ENCODE measurements at places on chromosomes 13 and 19.
A peak's percentile ranks its signal among the peaks of the same experiment; 100 is the strongest.

GRCh38 chr19:41951686-41952172, 7.4 kb downstream of the RABAC1 start:
- DNase-seq: peak; percentile 46

- DNase-seq: no peak
These were observed 50.5 kb downstream of the KCNRG start for GRCh38 chr13:50065712-50066111.

- DNase-seq: no peak
These were observed 18.3 kb downstream of the ZNF100 start for GRCh38 chr19:21749090-21749489.

DNA sequence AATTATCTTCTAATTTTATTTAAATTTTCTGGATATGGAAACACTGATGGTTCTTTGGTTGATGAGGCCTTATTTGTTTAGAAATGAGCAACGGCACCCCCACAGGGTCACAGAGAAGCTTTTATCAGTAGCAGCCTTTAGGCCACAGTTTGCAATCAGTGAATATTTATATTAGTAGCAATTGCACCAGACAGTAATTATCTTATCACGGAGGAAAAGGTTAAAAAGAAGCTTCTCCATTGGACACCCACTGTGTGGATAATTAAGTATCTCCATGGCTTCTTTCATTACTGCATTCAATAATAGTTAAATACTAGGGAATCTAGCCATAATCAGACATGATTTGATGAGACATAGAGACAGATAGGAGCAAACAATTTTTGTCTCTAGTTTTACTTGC, 2099.2 kb upstream of the PCDH20 start:
- DNase-seq: no peak

- DNase-seq: peak; percentile 87
These were observed 10.7 kb downstream of the MARCHF2 start for GRCh38 chr19:8423817-8424223.

DNA sequence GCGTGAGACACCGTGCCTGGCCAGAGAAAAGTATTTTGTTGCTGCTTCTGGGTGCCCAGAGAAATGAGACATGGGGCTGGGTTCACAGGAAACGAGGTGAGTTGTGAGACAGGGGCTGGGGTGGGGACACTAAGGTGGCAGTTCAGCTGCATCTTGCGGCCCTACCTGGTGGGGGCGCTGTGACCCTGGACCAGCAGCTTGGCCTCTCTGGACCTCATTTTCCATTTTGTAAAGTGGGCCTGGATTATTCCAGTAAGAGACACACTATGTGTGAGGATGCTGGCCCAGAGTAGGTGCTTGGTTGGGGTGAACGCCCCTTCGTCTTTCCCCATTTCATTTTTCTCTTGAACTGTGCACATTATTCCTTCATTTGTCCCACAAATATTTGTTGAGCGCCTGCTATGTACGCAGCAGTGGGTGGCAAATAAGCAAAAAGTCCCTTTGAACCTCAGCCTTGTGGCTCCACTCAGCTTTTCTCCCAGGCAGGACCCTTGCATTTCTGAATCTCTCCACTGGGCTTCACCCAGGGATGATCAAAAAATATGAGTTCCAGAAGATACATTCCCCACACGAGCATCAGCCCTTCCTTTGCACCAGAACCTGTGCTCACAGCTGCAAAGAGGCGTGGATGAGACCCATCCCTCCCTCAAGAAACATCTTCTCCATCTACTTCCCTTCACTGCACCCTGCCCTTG, 26.6 kb upstream of the OR10H1 start:
- no peak for DNase-seq

DNA sequence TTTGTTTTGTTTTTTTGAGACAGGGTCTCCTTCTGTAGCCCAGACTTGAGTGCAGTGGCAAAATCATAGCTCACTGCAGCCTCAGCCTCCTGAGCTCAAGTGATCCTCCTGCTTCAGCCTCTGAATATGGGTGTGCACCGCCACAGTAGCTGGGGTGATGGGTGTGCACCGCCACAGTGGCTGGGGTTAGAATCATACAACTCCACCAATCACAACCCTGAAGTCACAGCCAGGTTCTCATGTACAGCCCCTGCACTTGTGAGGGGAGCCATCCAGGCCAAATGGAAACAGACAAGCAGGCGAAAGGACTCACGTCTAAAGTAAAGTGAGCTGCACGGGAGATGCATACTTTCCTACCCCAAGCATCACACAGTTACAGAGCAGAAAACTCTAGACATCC, 63.1 kb upstream of the RANBP3 start:
- DNase-seq: no peak

- no peak for DNase-seq
These were observed 6.9 kb downstream of the ZNF221 start for GRCh38 chr19:43957891-43958290.

- DNase-seq: no peak
These were observed 508.8 kb upstream of the GPC6 start for GRCh38 chr13:92717857-92718256.

- no peak for DNase-seq
These were observed 2.7 kb upstream of the CAPNS1 start for GRCh38 chr19:36136964-36137686.

GRCh38 chr19:49442771-49443365, 1.5 kb upstream of the SLC17A7 start:
- DNase-seq: peak; percentile 42

DNA sequence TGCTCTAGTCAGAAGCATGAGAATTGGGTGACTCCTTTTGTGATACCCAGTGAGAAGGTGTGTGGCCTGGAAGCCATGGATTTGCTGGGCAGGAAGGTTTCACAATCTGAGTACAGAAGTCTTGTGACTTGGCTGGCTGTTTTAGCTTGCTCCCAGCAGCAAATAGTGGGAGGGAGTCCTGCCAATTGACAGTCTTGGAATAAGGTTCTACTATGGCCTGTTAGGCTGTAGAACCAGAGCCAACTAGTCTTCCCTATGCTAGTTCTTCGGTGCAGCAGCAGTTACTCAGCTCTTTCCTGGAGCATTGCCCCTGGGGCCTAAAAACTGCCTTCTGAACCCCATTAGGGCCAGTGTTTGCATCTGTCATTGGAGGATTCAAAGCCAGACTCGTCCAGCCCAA, 1935.4 kb upstream of the PCDH20 start:
- no peak for DNase-seq

DNA sequence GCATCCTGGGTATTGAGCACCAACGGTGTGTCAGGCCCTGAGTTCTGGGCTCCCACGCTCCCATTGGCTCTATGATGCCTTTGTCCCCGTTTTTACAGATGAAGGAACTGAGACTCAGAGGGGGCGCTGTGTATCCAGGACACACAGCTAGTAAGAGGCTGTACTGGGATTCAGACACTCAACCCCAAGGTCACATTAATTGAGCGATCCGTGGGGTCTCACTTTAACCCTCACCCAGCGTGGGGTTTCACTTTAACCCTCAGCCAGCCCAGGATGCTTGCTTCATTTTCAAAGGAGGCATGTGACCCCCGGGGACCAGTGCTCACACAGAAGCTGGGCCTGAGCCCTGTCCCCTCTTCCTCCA, 42.6 kb downstream of the CYP4F22 start:
- DNase-seq: no peak

DNA sequence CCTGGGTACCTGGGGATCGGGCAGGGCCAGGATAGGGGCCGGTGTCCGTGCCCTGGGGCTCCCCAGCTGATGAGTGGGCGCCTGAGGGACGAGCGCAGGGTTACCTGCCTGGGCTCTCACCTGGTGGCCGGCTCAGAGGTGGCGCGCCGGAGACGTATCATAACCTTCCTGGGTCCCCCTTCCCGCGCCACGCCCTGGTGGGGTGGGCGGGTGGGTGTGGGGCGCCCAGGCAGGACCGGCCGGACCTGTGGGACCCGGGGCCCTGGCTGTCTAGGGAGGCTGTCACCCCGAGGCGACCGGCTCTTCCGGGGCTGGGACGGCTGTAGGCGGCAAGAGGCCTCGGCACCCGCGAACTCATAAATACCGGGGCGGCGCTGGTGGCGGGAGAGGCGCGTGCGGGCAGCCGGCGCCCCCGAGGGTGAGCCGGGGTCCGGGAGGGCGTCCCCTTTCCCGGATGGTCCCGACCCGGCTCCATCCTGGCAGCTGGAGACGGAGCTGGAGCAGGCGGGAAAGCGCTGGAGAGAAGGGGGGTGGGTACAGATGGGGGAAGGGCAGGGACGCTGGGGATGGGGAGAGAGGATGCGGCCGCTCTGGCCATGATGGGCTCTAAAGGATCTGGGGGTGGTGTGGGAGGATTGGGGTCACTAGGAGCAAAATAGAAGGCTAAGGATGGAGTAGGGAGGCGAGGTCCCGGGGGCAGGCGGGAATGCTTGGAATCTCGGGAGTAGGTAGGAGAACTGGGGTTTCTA, at the start of gene ACP7:
TSS of gene ACP7 (plus strand) at position 386 of the 749 bp plus-strand sequence. CDS start 902 bp downstream, outside the sequence.
- no peak for DNase-seq

DNA sequence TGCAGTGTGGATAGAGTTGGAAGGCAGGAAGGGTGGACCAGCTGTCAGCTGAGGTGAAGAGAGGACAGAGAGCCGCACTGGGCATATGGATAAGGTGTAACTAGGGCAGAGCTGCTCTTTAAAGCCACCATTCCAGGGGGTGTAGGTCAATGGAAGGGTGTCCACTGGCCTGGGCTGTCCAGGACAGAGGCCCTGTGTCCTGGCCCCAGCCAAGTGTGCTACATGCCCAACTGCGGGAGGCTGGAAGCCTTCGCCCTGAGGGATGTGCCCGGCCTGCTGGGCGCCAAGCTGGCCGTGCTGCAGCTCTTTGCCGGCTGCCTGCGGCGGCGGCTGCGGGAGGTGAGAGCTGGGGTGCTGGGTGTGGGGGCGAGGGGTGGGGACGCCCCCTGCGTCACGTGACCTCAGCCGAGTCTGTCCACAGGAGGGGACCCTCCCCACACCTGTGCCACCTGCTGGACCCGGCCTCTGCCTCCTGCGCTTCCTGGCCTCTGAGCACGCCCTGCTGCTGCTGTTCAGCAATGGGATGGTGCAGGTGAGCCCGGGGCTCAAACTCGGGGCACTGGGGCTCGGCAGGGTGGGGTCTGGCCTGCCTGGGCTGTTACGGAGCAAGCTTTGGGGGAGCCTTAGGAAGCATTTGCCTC, 9.8 kb downstream of the PLK5 start:
- DNase-seq: no peak

GRCh38 chr13:26679411-26680122, 81.0 kb downstream of the GPR12 start:
- no peak for DNase-seq

DNA sequence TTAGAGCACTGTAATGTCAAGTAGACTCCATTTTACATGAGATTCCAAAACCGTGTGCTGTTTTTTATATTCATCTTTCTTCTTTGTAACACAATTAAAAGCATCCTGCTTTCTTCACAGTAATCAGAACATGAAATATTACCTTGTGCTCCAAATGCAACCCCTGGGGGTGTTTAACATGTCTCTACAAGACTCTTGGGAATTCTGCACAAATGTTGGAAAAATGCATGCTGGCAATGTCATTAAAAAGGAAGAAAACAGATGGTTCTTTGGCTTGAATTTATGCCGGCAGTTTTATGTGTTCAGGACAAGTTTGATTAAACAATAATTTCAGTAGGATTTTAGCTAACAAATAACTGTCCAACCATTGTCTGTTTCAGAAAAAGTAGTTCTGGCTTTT, 159.1 kb downstream of the LIG4 start:
- DNase-seq: no peak

- DNase-seq: no peak
These were observed 30.6 kb upstream of the IGSF23 start for GRCh38 chr19:44582581-44583265.

- DNase-seq: no peak
These were observed 15.2 kb downstream of the FNDC3A start for GRCh38 chr13:48990900-48991299.

GRCh38 chr19:47370045-47370611, 21.0 kb downstream of the DHX34 start:
- DNase-seq: no peak

- no peak for DNase-seq
These were observed 545.1 kb downstream of the EFNB2 start for GRCh38 chr13:105990256-105990958.

GRCh38 chr13:24228852-24229458, 68.4 kb downstream of the SPATA13 start:
- DNase-seq: peak; percentile 65

GRCh38 chr13:113273851-113274590, 23.0 kb upstream of the LAMP1 start:
- no peak for DNase-seq

DNA sequence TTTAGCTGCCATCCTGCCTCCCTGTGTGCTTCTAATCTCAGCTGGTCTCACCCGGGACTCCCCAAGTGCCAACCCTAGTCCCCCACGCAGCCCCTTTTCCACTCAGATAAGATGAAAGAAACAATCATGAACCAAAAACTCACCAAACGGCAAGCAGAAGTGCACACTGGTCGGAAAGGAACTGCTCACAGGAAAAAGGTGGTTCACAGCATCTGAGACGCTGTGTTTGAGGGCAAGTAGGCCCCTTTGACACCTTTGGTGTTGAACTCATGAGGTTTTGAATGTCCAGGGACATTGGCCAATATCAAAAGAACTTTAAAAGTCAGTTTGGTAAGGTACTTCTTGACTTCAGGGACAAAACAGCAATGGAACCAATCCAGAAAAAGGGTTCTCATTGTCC, 20.4 kb upstream of the ACOD1 start:
- DNase-seq: no peak

GRCh38 chr19:33814181-33815165, 17.8 kb downstream of the KCTD15 start:
- DNase-seq: no peak

DNA sequence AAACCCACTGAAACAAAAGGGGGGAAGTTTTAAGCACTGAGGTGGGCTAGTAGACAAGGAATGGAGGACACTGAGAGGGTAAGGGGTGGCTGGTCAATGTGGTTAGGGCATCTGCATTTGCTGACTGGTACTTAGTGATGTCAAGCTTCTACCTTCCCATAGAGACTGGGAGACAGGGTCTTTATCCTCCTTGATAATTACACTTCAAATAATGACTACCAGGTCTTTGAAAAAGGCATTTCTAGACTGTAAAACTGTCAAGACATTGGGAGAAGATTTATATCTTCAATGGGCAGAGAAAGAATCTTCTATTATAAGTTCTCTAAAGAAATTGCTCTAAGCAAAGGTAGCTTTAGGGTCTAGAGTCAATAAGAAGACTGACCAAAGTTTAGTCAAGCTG, 1490.8 kb upstream of the PCDH20 start:
- DNase-seq: no peak

DNA sequence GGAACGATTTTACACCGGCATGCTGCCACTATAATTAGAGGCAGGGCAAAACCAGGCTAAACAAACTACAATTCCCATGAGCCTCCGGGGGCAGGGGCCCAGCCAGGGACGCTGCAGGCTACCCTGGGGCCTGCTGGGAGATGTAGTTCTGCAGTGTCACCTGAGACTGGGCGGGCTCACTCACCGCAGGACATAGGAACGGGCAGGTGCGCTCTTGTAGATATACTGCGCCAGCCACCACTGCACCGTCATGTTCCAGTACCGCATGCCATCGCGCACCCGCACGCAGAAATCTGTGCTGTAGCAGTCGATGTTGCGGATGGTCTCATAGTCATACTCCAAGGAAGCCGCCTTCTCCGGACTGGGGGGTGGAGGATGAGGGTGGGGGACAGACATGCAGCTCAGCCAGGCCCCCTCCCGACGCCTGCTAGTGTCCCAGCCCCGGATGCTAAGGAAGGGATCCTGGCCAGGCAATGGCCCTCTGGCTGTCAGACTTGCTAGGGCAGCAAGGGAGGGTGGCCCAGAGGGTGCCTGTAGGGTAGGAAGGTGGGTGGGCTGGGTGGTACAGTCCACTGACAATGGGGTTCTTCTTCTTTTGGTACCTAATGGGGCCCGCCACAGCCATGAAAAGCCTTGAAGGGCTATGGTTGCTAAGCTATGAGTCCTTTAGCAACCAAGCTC, 5.8 kb upstream of the TMC4 start:
- no peak for DNase-seq

- DNase-seq: no peak
These were observed 447.5 kb upstream of the ATXN8OS start for GRCh38 chr13:69660155-69660554.
